ENCODE measurements at places on chromosomes 6 and 20.

DNA sequence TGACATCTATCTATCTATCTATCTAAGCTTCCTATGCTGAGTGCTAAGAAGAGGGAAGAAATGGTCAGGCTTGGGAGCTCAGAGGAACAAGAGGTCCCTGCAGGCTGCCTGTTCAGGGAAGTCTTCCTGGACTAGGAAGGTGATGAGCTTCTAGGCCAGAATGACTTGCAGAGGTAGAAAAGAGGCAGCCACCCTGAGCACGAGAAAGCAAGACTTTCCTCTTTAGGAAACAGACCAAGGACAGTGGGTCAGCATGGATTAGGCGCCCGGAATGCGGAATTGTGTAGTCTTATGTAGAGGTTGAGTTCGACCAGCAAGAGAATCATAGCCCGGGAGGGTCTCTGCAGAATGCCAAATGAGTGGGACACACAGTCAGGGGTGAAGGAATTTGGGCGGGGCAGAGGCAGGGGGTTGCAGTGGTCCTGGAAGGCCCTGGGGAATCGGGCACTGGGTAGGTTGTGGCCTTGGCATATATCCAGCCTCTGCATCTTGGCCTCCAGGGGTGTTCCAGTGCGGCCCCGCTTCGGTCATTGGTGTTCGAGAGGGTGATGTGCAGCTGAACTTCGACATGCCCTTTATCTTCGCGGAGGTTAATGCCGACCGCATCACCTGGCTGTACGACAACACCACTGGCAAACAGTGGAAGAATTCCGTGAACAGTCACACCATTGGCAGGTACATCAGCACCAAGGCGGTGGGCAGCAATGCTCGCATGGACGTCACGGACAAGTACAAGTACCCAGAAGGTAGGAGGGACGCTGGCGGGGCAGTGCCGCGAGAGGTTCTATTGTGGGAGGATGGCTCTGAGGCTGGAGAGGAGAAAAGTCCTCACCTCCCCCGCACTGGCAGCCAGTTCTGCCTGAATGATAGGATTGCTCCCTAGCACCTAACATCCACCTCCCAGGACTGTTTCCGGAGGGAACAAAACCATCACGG, 32.1 kb downstream of the TGM3 start:
- no peak for DNase-seq

DNA sequence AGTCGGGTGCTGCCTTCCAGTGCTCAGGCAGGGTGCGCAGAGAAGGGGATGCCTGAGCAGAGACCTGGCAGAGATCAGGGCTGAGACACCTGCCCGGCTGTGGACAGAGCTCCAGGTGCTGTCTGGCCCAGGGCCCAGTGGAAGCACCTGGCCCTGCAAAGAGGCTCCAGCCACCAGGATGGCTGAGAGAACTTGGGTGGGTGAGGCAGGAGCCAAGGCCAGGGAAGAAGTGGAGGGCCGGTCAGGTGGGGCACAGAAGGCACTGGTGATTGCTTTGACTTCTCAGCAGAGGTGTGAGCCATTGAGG, 31.2 kb downstream of the PNLDC1 start:
- no peak for DNase-seq

DNA sequence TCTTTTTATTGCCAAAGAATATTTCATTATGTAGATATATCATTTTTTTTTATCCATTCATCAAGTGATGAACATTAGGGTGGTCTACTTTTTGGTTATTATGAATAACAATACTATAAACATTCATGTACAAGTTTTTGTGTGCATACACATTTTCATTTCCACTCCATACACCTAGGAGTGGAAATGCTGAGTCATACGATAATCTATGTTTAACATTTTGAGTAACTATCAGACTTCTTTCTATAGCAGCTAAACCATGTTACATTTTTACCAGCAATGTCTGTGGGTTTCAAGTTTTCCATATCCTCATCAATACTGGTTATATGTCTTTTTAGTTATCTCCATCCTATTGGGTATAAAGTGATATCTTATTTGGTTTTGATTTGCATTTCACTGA, 65.7 kb downstream of the PRSS35 start:
- DNase-seq = no peak

- peak; percentile 56 for DNase-seq
These were observed 87.7 kb downstream of the PDE7B start for GRCh38 chr6:135939208-135939591.

DNA sequence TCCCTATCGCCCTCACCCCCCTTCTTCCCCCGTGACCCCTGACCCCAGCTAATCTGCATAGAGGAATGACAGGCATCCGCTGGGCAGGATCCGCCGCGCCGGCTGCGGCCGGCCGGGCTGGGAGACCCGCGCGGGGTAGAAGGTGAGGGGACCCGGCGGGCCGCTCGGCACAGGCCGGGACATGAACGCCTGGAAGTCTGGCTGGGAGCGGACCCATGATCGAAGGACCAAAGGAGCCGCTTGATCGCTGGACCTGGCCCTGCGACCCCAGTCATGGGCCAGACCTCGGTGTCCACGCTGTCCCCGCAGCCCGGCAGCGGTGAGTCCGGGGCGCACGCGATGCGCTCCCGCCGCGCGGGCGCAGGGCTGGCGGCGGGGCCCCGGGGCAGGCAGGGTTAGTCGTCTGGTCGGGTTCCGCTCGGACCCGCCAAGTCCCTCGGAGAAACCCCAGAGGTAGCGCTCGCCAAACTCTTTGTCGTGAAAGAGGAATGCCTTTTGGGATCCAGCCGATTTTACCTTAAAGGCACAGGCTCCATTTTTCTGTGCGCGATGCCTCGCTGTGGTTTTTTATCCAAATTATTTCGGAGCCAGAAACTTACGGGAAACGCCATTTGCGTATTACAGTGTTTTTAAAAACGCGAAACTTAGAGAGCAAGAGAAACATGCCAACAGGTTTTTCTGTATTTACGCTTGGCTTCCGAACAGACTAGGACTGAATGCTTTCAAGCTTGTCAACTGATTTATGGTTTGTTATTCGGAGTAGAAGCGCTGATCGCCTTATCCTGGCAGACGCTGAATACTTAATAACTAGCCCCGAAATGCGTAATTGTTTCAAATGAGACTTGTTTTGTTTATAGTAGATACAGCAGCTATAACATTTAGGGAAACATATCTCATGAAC, at the start of gene PHACTR2:
TSS of gene PHACTR2 (plus strand) at position 75 of the 901 bp plus-strand sequence. CDS start at position 274, 199 bp downstream.
- DNase-seq = peak; percentile 77

- DNase-seq = no peak
These were observed 342.0 kb upstream of the CHD6 start for GRCh38 chr20:41960166-41960565.

- peak; percentile 4 for DNase-seq
These were observed 11.4 kb downstream of the GPX5 start for GRCh38 chr6:28537065-28537464.

DNA sequence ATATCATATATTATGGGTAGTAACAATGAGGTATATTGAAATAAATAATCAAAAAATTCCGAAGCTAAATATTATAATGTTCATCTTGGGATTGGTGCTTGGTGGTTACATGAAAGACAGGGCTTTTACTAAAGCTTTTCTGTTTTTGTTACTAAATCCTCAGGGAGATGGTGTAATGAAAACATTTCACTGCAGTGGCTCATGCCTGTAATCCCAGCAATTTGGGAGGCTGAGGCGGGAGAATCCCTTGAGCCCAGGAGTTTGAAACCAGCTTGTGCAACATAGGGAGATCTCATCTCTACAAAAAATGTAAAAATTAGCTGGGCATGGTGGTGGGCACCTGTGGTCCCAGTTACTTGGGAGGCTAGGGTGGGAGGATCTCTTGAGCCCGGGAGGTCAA, 42.9 kb downstream of the AFG1L start:
- DNase-seq = peak; percentile 3

DNA sequence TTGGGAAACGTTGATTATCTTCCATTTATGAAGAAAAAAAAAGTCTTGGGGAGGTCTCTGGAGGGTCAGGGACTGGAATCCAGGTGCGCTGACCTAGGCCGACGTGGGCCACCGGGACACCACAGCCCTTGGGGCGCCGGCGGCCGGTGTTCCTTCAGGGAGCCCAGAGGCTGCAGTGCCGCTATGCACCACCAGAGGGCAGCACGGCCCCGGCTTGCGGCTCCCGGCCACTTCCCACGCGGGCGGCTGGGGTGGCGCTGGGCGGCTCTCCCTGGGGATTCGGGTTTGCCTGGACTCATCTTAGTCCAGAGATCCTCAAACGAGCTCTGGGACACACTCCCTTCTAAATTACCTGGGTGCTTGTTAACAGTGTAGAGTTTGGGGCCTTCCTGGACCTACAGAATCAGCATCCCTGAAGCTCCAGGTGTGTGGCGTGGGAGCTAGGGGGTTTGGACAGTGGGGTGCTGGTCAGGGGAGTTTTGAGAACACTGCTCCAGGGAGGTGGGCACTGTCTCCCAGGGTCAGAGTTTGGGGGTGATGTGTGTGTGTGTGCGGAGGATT, 23.0 kb upstream of the GTSF1L start:
- DNase-seq = peak; percentile 41

GRCh38 chr6:138001750-138002349, 105.4 kb downstream of the PERP start:
- peak; percentile 33 for DNase-seq

GRCh38 chr6:23905133-23905815, 220.7 kb upstream of the NRSN1 start:
- DNase-seq = no peak

DNA sequence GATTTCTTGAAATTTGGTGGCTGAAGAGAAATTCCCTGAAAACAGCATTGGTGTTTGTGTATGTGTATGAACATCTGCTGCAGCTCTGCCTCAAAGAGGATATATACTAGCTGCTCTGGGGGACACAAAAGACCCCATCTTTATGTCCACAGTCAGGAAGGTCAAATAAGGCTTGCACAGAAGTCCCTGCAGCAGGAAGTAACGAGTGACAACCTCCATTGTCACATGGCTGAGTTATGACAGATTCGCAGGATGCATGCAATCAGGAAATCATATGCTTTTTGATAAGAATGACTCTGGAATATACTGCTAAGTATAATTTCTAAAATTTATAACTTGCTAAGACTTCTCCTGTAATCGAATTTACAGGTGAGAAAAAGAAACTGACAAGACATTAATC, 225.9 kb upstream of the CST7 start:
- no peak for DNase-seq

DNA sequence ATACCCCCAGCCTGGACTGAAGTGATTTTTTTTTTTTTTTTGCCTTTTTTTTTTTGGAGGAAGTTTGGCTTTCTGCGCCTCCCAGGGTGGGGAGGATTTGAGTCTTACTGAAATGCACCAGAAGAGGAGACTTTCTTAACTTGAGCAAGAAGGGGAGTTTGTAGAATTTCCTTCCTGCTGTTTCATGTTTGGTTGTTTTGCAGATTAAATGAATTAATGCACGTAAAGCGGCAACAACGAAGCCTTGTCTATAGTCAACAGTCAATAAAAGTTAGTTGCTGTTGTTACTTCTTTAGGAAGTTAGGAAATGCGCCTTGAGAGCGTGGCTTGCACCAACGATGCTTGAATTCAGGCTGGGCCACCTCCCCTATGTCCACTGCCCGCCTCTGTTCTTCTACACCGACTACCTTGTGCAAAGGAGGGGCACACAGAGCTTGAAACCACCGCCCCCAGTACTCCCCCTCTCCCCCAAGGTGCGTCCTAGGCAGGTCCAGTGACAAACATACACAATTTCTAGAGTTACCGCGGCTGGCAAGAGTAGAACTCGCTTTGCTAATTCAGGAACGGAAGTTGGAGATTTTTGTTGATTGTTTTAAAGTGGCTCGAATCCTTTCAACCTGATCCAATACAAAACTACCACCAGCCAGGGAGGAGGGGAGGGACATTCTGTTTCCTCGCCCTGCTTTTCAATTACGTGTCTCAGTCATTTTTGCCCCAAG, 830 bp upstream of the CYP24A1 start:
- no peak for DNase-seq

- DNase-seq = no peak
These were observed 19.1 kb downstream of the XRN2 start for GRCh38 chr20:21322083-21322710.

DNA sequence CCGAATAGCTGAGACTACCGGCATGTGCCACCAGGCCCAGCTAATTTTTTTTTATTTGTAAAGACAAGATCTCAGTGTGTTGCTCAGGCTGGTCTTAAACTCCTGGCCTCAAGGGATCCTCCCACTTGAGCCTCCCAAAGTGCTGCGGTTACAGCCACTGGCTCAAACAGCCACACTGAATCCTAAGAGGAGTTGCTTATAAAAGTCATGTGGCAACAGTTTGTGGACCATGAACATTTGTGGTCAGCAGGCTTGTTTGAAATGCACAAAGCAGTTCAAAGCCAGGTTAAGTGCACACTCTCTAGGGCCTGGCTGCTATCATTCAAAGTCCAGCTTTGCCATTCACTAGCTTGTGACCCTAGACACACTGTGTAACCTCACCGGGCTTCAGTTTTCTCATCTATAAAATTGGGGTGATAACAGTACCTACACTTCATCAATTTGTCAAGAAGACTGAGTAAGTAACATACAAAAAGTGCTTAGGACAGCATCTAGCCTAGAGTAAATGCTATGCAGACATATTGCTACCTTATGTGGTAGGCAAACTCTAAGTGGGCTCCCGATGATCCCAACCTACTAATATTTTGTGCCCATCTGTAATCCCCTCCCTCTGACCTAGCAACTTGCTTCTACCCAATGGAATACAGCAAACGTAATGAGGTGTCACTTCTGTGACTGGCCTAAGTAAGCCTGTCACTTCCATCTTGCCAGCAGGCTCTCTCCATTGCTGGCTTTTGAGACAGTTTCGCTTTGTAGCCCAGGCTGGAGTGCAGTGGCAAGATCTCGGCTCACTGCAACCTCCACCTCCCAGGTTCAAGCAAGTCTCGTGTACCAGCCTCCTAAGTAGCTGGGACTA, 122.9 kb downstream of the ZMYND8 start:
- peak; percentile 28 for DNase-seq

DNA sequence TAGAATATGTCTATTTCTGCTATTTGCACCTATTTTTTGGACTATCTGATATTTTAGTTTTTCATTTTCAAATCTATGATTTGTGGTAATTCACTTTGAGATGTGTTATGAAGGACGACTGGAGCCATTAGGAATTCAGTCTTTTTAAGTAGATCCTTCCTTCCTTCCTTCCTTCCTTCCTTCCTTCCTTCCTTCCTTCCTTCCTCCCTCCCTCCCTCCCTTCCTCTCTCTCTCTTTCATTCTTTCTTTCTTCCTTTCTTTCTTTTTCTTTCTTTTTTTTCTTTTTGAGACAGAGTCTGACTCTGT, 46.1 kb upstream of the ENPP1 start:
- no peak for DNase-seq

DNA sequence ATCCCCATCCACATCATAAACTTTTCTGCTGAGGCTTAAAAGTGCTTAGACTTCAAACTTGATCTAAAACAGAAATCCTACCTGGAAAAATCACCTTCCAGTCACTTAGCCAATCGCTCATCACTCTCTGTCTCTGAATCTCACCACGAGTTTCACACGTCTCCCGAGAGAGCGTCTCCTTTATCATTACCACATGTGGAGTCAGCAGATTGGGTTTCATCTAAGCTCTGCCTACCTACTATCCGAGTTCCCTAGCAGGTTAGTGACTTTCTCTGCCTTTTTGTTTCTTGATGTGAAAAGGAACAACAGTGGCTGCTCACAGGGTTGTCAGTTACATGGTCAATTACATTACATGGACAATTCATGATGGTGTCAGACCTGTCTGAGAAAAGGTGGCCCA, 286.2 kb downstream of the ESR1 start:
- peak; percentile 36 for DNase-seq

Measured in fibroblast of skin of right quadriceps (primary cell).